ENCODE measurements at places on chromosomes 13 and 19.

- DNase-seq: no peak
Measured at GRCh38 chr19:35671818-35672217, 5.5 kb downstream of the UPK1A start.

GRCh38 chr19:19502281-19502680 is 13.1 kb downstream of the TSSK6 start:
- DNase-seq: no peak

DNA sequence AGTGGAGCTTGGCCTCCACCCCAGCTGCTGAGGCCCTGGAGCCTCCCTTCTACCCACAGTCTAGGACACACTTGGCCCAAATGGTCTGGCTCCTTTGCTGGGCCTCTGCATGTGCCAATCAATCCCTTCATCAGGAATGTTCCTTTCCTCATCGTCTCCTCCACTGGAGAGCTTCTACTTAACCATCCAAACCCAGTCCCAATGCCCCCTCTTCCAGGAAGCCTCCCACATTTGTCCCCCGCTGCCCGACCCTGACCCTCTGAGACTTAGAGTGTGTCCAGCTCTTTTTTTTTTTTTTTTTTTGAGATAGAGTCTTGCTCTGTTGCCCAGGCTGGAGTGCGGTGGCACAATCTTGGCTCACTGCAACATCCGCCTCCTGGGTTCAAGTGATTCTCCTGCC is 2.5 kb downstream of the DUS3L start:
- no peak for DNase-seq

DNA sequence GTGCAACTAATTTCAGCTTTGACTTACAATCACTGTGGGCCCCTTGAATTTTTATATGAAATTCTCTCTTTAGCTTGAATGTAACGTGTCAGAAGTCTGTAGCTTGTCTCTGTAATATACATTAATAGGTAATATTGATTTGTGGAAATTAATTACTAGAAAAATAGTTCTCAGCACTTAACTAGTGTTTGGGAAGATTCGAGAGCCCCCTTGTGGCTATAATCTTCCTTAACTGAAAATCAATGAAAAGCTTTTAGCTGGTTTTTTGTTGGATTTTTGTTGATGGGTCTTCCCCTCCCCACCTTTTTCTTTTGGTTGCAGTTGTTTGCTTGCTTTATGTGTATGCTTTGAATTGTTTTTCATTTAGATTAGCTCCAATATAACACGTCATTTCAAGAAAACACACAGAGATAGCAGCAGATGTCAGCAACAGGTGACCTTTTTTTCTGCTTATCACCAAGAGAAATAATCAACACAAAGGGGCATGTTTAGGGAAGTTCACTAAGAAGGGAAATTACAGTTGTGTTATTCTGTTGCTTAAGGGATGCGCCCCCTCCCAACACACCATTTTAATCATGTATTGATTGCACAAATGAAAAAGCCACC is 176.8 kb downstream of the OXGR1 start:
- DNase-seq: no peak

DNA sequence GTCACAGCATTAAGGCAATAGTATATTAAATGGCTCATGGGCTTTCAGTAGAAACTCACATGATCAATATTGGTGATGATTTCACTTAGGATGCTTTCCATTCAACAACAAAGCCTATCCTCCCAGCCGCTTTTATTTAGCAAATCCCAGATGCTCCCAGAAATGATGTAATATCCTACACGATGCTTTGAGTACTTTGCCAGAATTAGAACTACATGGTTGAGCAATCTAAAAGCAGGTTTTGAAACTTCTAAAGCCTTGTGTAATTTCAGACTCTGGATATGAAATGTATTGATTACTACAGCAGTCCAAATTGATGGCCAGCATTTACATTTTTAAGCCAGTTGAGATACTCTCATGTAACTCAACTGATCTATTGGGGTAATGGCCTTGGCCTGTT is 13.6 kb downstream of the DLEU7 start:
- peak; percentile 13 for DNase-seq

DNA sequence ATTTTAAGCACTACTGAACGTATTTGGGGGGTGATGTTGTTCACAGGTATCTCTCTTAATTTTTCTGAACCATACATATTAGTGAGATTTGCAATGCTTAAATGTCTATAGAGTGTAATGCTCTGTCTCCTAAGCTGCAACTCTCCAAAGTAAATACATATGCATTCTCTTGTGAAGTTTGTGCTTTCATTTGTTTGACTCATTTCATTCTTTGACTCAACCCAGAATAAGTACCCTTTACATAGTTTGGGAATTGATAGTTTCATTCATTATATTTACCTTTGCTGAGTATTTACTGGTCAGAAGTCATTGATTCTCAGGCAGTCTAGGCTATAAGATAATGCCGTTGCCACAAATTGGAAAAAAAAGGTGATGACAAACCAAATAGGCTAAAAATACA is 406.9 kb downstream of the FGF9 start:
- DNase-seq: no peak

- peak; percentile 63 for DNase-seq
Measured at GRCh38 chr19:48319647-48320541, 5.5 kb upstream of the EMP3 start.

DNA sequence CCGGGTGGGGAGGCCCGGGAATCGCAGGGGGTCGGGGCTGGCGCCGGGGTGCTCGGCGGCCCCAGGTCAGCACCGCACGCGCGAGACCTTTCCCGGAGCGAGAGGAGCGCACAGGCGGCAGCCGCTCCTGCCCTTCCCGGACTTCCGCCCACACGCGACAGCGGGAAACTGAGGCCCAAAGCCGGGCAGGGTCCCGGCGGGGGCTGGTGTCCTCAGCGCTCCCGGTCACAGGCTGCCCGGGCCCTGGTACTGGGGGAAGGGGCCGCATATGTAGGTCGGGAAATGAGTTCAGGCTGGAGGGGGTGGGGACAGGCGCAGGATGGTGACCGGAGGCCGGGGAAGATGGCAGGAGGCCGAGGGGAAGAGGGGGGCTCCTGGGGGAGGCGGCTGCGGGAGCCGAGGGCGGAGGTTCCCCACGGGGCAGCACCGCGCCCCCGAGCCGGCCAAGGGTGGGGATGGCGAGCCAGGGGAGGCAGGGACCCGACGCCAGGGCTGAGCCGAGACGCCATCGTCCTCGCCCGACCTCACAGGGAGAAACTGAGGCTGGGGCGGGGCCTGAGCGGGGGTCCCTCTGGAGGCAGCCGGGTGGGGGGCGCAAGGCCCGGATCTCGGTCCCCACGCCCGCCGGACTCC is 662 bp downstream of the CBARP start:
- DNase-seq: no peak

DNA sequence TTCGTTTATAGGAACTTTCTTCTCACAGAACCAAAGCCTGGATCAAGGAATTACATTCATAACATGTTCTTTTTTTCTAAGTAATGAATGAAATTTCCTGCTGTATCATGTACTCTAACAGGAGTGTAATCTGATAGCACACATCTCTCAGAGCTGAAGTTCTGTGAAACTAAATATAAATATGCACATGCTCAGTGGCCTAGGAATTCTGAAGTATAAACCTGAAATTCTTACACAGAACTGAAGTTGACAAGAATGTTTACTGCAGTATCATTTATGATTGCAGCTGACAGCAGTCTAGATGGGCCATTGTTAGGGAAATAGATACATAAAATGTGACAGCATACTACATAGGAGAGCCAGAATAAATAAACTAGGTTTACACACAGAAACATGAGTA is 54.5 kb downstream of the USP12 start:
- no peak for DNase-seq

- no peak for DNase-seq
Measured at GRCh38 chr13:31588893-31589292, 150.4 kb upstream of the RXFP2 start.

DNA sequence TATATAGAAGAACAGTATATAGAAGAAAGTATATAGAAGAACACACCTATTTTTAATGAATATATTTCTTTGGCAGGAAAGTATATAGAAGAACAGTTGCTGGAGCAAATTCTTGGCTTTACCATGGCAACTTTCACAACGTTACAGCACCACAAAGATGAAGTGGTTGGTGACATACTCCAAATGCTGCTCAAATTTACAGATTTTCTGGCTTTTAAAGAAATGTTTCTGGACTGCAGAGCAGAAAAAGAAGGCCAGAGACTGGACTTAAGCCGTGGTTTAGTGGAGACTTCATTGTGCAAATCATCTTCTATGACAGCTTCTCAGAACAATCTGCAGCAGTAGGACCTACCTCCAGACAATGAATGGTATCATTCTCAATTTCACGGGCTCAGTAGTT is 24.3 kb upstream of the RFXAP start:
- DNase-seq: peak; percentile 87

GRCh38 chr19:6654347-6655310 is 15.3 kb downstream of the TNFSF14 start:
- no peak for DNase-seq

GRCh38 chr13:70391678-70392077 is 283.4 kb upstream of the KLHL1 start:
- no peak for DNase-seq

DNA sequence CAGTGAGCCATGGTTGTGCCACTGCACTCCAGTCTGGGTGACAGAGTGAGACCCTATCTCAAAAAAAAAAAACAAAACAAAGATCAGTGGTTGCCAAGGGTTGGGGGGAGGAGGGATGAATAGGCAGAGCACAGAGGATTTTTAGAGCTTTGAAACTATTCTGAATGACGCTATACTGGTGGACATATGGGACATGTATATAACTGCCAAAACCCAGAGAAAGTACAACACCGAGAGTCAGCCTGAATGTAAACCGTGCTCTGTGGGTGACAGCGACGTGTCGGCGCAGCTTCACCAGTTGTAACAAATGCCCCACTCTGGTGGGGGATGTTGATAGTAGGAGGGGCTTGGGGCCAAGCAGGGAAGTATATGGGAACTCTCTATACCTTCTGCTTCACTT is 32.9 kb downstream of the ZIC5 start:
- no peak for DNase-seq

- no peak for DNase-seq
Measured at GRCh38 chr19:29503785-29504184, 22.0 kb upstream of the VSTM2B start.

DNA sequence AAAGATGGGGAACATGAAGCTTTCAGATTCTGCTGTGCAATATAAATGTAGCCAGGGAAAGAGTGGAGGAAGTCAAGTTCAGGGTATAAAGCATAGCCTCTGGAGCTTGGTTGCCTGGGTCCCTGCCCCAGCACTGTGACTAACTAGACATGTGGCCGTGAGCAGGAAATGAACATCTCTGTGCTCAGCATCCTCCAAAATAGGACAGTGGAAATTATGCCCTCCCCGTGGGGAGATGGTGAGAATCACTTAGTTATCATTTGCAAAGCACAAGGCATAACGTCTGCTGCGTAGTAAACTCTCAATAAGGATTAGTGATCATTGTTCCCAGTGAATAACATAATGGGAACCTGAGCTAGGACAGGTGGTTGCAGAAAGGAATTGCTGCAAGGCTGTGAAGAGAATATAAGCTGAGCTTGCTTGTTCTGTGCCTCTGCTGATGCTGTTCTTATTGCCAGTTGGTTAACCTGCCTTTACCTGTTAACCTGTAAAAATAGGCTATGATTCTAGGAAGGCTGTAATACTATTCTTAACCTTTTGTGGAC is 441.0 kb downstream of the COG6 start:
- no peak for DNase-seq

DNA sequence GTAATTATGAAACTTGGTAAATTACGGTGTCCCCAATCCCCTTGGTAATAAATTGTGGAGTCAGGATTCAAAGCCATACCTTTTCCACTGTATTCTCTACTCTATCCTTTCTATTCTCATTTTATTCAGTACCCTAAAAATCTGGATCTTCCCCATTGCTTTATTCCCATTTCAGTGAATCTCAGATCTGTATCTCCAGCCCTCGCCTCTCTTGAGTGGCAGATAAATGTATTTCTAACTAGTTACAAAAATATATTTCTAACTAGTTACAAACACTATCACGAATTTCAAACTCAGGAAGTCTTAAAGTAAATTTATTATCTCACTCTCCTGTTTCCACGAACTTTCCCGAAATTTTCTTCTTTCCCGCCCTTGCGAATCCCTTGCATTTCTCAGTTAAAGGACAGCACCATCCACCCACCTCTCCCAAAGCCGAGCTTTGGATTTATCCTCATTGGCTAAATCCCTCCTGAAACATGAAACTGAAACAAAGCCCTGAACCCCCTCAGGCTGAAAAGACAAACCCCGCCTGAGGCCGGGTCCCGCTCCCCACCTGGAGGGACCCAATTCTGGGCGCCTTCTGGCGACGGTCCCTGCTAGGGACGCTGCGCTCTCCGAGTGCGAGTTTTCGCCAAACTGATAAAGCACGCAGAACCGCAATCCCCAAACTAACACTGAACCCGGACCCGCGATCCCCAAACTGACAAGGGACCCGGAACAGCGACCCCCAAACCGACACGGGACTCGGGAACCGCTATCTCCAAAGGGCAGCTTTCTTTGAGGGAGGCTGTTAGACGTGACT is 164.3 kb upstream of the PABPC3 start:
- DNase-seq: no peak

DNA sequence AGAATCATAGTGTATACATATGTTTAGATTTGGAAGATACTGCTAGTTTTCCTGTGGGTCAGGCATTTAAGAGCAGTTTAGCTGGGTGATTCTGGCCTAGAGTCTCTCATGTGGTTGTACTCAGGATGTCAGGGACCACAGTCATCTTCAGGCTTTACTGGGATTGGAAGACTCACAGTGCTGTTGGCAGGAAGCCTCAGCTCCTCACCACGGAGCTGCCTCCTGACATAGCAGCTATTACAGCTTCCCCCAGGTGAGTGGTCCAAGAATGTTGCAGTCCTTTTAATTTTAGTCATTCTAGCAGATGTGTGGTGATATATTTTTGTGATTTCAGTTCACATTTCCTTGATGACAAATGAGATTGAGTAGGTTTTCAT is 16.9 kb upstream of the GPR18 start:
- no peak for DNase-seq

DNA sequence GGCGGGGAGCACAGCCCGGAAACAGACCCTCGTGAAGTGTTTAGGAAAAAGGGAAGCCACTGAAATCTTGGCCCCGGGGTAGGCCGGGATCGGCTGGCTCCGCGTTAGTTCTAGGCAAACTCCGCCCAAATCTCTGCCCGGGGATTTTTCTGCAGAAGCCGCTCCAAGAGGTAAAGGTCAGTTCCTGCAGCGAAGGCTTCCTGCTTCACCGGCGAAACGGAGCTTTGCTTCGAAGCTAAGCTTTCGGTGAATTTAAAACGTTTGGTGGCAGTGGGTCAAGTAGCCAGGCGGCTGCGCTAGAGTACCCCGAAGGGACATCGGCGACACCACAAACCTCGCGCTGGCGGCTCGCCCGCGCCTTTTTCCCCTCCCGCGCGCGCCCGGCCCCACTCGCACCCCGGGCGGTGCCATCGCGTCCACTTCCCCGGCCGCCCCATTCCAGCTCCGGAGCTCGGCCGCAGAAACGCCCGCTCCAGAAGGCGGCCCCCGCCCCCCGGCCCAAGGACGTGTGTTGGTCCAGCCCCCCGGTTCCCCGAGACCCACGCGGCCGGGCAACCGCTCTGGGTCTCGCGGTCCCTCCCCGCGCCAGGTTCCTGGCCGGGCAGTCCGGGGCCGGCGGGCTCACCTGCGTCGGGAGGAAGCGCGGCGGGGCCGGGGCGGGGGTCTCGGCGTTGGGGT is 441 bp downstream of the GJB2 start:
- DNase-seq: no peak

All from right lung (tissue), 10 donors.